Activated naive CD8-positive, alpha-beta T cell treated with anti-CD3 and anti-CD28 coated beads, Interleukin-2, amount 10 ng/mL, durations not matched to agents 7 days and 5 days (primary cell): ENCODE measurements at places on chromosomes 3 and 15. TPM values are rescaled to one million over a fixed set of nuclear protein-coding genes. Genes with fewer than 3 reads are reported as not detected.

Gene SH2D7
- total RNA-seq: 0.11 TPM

Gene MYRIP
- not detected for total RNA-seq

Gene GXYLT2
- total RNA-seq: not detected

Gene GLDN
- total RNA-seq: not detected

Gene DNASE1L3
- total RNA-seq: not detected

Gene MEGF11
- total RNA-seq: not detected

Gene CLDN18
- total RNA-seq: not detected

Gene BUB1B
- total RNA-seq: 59.3 TPM

Gene NR2E3
- not detected for total RNA-seq

Gene IMPG2
- 0.62 TPM for total RNA-seq

Gene PDE8A
- total RNA-seq: 27.7 TPM

Gene SERPINI1
- 1.9 TPM for total RNA-seq

Gene HYAL1
- 0.28 TPM for total RNA-seq

Gene MESP2
- not detected for total RNA-seq

DNA sequence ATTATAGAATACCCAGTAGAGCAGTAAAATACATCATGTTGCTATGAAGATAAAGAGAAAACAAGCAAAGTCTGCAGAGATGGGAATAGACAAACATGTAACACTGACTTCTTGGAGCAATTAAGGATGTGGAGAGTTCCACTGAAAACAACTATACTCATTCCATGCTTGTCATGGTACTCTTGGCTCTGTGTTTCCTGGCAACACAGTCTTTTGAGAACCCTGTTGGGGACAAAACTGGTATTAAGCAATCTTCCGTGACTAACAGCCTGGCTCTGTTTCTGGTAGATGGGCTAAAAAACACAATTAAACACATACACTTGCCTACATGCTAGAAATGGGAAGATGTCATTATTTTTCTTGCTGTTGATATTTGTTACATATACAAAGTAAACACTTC lies 1212.3 kb upstream of the GBE1 start:
- DNase-seq: no peak

DNA sequence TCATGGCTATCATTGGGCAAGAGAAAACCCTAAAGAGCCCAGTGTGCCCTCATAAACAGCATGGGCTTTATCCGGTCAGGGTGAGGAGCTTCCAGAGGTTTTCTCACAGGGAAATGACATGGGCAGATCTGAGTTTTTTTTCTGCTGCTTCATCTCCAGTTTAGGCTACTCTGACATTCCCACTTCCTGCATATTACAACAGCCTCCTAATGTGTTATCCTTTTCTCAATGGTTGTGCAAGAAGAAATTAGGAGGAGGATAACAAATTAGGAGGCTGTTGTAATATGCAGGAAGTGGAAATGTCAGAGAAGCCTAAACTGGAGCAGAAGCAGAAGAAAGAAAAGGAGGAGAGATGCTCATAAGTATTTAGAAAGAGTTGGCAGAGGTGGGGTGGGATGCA lies 175.6 kb downstream of the MTHFS start:
- DNase-seq: no peak

GRCh38 chr15:95265419-95265997 lies 1034.1 kb downstream of the MCTP2 start:
- no peak for DNase-seq

- DNase-seq: no peak
These were observed 6.1 kb downstream of the PTX3 start for GRCh38 chr3:157442729-157443128.

DNA sequence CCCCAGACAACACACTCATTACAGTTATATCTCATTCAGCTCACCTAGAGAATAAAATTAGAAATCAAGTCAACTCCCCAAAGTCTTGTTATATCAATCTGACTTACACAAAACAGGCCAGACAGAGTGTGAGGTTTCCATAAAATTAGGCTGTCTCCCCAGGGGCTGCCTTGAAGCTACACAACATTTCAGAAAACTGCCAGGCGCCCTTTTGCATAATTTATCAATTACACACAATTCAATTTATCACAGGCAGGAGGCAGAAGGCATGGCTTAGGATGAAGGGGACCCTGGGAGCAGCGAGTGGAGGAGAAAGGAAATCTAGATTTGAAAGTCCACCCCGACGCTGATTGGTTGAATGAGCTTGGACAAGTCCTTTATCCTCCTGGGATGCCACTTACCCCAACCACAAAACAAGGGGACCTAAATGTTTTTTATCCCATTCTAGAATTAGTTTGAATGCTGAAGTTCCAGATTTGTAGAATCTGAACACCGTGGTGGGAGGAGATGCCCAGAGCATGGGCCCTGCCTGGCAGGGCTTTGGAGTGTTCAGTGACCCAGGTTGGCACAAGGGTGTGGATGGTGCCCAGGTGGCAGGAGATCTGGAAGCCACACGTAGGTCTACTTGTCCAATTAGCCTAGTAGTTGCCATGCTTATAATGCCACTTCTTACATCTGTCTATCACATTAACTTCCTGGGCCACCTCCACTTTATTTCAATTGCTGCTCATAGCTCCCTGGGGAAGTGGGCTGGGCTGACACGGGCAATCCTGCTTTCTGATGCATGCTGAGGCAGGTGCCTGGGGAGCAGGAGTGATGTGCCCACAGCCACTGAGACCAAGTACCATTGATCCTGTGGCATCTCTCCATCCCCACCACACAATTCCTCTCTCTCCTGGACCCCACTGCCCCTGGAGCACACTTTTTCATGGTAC lies 119.8 kb upstream of the TLE3 start:
- no peak for DNase-seq

- no peak for DNase-seq
These were observed 69.6 kb downstream of the SEMA5B start for GRCh38 chr3:122957707-122958689.

GRCh38 chr15:98648654-98649471 lies 524 bp downstream of the IGF1R start:
- DNase-seq: peak; percentile 71

DNA sequence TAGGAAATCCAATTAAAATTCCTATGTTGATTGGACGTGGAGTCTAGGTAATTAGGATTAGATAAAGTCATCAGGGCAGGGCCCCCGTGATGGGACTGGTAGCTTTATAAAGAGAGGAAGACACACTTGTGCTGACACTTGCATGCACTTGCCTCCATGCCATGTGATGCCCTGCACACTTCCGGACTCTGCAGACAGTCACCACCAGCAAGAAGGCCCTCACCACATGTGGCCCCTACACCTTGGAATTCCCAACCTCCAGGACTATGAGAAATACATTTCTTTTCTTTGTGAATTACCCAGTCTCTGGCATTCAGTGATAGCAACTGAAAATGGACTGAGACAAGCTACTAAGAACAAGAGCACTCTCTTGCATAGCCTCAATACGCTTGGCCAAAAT lies 90.6 kb downstream of the CRYGS start:
- DNase-seq: no peak

DNA sequence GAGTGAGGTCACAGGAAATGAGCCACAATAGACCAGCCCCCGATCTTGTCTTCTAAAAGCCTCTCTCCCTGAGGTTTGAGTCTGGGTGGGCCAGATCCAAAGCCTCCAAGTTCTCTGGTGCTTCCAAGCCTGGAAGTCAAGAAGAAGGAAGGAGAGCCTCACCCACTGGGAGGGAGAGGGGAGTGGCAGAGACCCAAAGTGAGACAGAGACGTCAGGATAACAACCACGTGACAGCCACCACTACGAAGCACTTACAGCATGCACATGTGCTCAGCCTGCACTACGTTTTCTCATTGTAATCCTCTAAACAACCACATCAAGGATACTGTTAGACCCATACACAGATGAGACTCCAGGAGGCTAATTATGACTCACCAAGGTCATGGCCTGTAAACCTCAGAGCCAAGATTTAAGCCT lies 197.3 kb upstream of the LINGO1 start:
- DNase-seq: peak; percentile 14

DNA sequence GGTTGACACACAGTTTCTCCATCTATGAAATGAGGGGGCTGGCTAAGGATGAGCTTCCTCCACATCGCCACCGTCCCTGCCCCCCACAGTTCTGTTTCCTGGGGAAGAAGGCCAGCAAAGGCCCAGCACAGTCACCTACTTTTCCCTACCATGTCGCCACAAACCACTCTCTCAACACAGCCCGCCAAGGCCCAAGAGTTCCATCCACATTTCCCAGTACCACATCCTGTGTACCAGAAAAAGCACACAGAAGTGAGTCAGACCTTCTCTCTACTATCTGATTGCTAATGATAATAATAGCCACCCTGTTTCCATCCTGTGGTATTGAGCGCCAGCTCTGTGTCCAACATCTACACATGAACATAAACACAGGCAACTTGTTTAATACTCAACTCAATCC lies 30.3 kb upstream of the C15orf39 start:
- peak; percentile 45 for DNase-seq

GRCh38 chr15:89115547-89115946 lies 27.3 kb downstream of the ABHD2 start:
- no peak for DNase-seq

GRCh38 chr3:117266806-117267205 lies 557.2 kb downstream of the TUSC7 start:
- no peak for DNase-seq

DNA sequence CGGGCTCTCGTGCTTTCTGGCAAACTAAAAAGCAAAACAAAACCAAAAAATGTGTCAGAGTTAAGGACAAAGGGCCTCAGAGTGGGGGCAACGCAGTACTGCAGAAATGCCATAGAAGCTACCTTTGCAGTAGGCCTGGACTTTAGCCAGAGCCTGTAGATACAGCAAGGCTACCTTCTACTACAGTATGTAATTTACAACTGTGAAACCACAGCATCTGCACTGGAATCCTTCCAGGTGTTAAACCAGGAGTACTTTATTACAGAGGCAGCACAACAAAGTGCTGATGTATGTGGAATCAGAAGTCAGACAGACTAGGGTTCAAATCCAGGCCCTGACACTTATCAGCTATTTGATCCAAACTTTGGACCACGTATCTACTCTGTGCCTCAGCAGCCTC lies 34.9 kb downstream of the RUBCN start:
- no peak for DNase-seq

GRCh38 chr15:87354661-87355410 lies 901.7 kb downstream of the NTRK3 start:
- DNase-seq: no peak

GRCh38 chr3:102790747-102791325 lies 356.0 kb downstream of the ZPLD1 start:
- DNase-seq: no peak

- DNase-seq: no peak
These were observed 30.9 kb upstream of the POLR2M start for GRCh38 chr15:57675481-57676181.

- DNase-seq: peak; percentile 65
These were observed 37.6 kb downstream of the VIPR1 start for GRCh38 chr3:42539871-42540714.

GRCh38 chr3:114205541-114205940 lies 26.7 kb upstream of the DRD3 start:
- no peak for DNase-seq

- no peak for DNase-seq
These were observed 52.4 kb downstream of the PHLDB2 start for GRCh38 chr3:111911446-111911845.

GRCh38 chr15:67197364-67197695 lies 57.1 kb downstream of the AAGAB start:
- no peak for DNase-seq

DNA sequence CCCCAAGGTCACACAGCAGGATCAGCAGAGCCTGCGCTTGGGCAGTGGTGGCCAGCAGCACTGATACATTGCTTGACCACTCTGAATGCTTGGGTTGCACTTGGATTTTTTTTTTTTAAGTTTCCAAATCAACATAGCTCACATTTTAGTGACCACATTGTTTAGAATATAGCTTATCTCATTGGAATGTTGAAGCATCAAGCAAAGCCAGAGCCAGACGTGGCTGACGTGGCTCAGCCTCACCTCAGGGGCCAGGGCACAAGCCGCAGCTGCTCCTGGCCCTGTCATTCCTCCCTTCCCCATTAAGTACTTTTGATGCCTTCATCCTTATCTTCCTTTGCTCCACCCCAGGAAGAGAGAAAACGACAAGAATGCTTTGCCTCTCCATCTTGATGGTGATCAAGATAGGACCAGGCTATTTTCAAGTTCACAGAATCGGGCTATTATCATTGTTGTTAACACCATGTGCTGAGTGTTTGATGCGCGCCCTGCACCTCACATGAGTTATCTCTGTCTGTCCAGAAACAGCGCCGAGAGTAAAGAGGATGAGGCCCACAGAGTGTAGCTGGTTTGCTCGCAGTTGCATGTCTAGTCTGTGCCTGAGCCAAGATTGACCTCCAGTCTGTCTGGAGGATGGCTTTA lies 75.8 kb downstream of the AAGAB start:
- DNase-seq: no peak

DNA sequence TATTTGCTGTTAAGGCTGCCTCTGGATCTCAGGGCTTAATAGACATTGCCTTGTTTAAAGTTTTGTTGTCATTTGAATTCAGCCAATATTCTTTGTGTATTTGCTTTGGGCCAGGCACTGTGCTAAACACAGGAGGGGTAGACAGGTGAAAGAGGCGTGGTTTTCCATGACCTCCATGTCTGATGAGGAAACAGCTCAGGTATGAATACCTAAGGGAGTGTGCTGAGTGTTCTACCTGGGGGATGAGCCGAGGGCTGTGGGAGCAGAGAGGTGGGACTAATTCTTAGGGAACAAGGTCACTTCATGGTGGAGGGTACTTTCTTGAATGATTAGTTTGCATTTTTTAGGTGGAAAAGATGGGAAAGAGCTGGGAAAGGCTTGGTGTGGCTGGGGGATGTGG lies 108.2 kb downstream of the THSD4 start:
- DNase-seq: no peak

- DNase-seq: no peak
These were observed 154.4 kb downstream of the XXYLT1 start for GRCh38 chr3:195116407-195117185.

DNA sequence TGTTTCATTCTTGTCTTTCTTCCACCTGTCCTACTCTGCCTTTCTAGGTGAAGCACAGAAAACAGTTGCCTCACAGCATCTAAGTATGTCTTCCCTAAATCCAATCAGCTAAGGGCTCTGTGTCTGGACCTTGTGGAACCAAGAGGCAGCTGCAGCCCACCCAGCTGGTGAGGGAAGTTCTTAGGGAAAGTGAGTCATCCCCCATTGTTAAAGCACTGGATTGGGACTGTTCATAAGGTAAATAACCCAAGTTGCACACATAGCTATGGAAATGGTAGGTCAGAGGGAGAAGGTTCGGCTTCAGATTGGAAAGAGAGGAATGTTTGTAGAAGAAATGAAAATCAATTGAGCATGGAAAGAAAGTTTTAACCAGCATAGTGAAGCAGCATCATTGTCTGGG lies 18.0 kb upstream of the ARNT2 start:
- DNase-seq: no peak

DNA sequence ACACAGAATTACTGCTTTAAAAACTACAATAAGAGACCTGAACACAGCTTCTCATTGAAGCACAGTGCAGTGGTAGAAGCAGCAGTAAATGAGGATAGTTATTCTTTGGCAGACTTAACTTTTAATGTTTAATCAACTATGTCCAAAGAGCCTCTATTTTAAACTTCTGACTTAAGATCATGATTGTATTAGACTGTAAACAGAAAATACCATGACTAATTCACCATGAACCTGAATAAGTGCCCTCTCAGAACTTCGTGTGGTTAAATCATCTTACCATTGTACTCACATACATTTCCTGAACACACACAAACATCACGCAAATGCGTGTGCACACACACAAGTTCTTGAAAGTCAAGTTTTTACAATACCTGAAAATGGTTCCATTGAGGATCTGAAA lies 13.9 kb downstream of the CEP152 start:
- DNase-seq: no peak
